ENCODE measurements at places on chromosomes 5 and 9. TPM values are rescaled to one million over a fixed set of nuclear protein-coding genes. Genes with fewer than 3 reads are reported as not detected.

The GARIN3 gene
- not detected for total RNA-seq

The SPATA31A3 gene
- total RNA-seq, result not detected

The FCN2 gene
- total RNA-seq, result not detected

The OR13C4 gene
- not detected for total RNA-seq

The BASP1 gene
- 93.8 TPM for total RNA-seq

The ANGPTL2 gene
- total RNA-seq, result 56.7 TPM

The PCDHGB2 gene
- total RNA-seq, result 5.9 TPM

The C9orf153 gene
- total RNA-seq, result 0.26 TPM

The STPG3 gene
- not detected for total RNA-seq

The PROP1 gene
- total RNA-seq, result not detected

The PPP6C gene
- 7.9 TPM for total RNA-seq

The GHR gene
- total RNA-seq, result 3.6 TPM

The DNAH5 gene
- total RNA-seq, result 0.13 TPM

The FAM221B gene
- total RNA-seq, result not detected

The TMEM232 gene
- 5.9 TPM for total RNA-seq

The ORM2 gene
- not detected for total RNA-seq

The LRRTM2 gene
- 0.13 TPM for total RNA-seq

The RLN2 gene
- not detected for total RNA-seq

The EPB41L4B gene
- under 0.01 TPM for total RNA-seq

The MOB3B gene
- under 0.01 TPM for total RNA-seq

The TAF11L11 gene
- total RNA-seq, result not detected

The OR4F3 gene
- 0.25 TPM for total RNA-seq

The GPRIN1 gene
- total RNA-seq, result 3.2 TPM

The GABRA1 gene
- under 0.01 TPM for total RNA-seq

The QRFP gene
- not detected for total RNA-seq

The SLC25A25 gene
- total RNA-seq, result 33.6 TPM

The GNG10 gene
- total RNA-seq, result 61.7 TPM

The SLCO6A1 gene
- not detected for total RNA-seq

The KIF4B gene
- not detected for total RNA-seq

The ZNF354C gene
- total RNA-seq, result 7.4 TPM

The ZNF883 gene
- 1.7 TPM for total RNA-seq

The PDE6A gene
- total RNA-seq, result not detected

The SLC34A1 gene
- not detected for total RNA-seq

The CTNND2 gene
- total RNA-seq, result under 0.01 TPM

The KIF12 gene
- not detected for total RNA-seq

The LAMC3 gene
- total RNA-seq, result 0.12 TPM

The CRAT gene
- 46.9 TPM for total RNA-seq

The KIF27 gene
- 3.4 TPM for total RNA-seq

The ANKRD20A1 gene
- 0.12 TPM for total RNA-seq

The SPATA31E1 gene
- total RNA-seq, result not detected

The BHMT2 gene
- total RNA-seq, result 4.1 TPM

The ARL10 gene
- total RNA-seq, result 7.9 TPM

The KLHL9 gene
- total RNA-seq, result 42.0 TPM

The RAB3C gene
- not detected for total RNA-seq

The LOX gene
- 78.5 TPM for total RNA-seq

The NR4A3 gene
- 2.4 TPM for total RNA-seq

The TLE1 gene
- 24.8 TPM for total RNA-seq

The TEK gene
- total RNA-seq, result 3.4 TPM

The GRXCR2 gene
- not detected for total RNA-seq

The PRR16 gene
- 3.7 TPM for total RNA-seq

The CENPH gene
- 14.0 TPM for total RNA-seq

The CDX1 gene
- total RNA-seq, result 0.12 TPM

All from aortic smooth muscle cell (primary cell).